ENCODE measurements at places on chromosomes 12 and 14.

- no peak for DNase-seq
Observed at GRCh38 chr14:79248126-79248525, 963.2 kb downstream of the DIO2 start.

GRCh38 chr12:47222520-47223030, 142.8 kb upstream of the AMIGO2 start:
- no peak for DNase-seq

DNA sequence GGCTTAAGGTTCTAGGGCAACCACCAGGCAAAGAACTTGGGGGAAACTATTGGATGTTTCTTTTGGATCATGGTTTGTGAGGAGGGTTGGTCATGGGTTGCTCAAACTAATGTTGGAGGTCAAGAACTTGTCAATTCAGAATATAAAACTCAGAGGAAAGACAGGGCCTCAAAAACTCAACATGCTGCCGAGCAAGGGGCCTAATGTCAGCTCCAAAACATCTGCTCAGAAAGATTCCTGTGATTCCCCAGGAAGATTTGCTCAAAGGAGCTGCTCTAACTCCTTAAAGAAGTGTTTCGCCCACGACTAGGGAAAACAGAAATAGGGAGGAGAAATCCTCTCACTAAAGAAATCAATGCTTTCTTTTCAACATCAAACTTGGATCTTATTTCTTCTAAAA, 3.7 kb upstream of the IGF1 start:
- no peak for DNase-seq

DNA sequence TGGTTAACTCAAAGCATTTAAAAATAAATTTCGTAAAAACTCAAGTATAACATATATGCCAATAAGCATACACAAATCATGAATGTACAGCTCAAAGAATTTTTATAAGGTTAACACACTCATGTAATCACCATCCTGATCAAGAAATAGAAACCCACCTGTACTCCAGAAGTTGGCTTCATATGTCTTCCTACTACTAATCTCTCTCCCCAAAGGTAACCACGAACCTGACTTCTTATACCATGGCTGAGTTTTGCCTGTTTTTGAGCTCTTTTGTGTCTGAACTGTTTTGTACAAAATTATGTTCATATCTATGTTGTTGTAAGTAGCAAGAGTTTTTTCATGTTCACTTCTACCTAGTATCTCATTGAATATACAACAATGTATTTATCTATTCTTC, 18.7 kb downstream of the DUSP16 start:
- DNase-seq = no peak

DNA sequence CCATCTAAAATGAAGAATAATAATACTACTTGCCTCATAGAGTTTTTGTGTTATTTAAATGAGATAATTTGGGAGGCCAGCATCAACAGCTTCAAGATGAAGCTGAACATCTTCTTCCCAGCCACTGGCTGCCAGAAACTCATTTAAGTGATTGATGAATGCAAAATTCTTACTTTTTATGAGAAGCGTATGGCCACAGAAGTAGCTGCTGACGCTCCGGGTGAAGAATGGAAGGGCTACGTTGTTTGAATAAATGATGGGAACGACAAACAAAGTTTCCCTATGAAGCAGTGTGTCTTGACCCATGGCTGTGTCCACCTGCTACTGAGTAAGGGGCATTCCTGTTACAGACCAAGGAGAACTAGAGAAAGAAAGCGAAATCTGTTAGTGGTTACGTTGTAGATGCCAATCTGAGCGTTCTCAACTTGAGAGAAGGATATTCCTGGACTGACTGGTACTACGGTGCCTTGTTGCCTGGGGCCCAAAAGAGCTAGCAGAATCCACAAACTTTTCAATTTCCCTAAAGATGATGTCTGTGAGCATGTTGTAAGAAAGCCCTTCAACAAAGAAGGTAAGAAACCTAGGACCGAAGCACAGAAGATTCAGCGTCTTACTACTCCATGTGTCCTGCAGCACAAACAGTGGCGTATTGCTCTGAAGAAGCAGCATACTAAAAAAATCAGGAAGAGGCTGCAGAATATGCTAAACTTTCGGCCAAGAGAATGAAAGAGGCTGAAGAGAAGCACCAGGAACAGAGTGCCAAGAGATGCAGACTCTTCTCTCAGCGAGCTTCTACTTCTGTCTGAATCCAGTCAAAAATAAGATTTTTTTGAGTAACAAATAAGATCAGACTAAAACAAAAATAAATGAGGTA, 100.0 kb upstream of the LRIG3 start:
- no peak for DNase-seq

DNA sequence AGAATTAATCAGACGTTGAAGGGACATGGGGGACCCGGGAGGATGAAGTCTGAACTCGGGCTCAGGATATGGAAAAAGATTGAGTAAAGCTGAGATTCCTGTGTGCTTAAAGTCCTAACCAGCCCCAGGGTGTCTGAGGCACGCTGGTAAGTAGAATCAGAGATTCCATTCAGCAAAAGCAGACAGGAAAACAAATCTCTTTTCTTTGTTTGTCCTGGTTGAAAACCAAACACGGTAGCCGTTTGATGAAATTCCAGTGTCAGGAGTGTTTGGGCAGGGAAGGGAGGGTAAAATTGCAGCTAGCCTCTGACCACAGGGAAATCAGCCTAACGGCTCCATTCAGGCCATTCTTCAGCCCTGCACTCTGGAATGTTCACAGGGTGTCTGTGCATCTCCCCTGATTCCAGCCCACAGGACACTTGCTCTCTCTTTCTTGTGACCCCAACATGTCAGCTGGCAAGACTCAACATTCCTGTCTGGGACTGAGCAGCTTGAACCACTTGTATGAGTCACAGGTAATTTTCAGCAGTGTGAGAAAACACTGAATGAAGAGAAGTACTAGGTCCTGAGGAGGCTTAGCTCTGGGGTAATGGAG, 31.0 kb downstream of the NINJ2 start:
- DNase-seq = no peak

DNA sequence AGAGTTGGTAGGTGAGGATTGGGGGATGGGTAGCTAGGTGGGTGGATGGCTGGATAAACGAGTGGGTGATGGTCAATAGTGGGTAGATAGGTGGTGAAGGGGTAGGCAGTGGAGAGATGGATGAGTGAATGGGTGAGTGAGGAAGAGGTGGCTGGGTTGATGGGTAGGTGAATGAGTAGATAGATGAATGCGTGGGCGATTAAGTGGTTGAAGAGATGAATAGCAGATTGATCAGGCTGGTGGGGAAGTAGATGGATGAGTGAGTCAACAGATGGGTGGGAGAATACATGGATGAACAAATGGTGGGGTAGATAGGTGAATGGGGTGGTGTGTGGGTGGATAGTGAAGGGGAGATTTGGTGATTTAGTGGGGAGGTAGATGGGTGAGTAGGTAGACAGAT, 51.1 kb downstream of the SYNE3 start:
- no peak for DNase-seq

GRCh38 chr14:39841088-39841487, 408.9 kb upstream of the FBXO33 start:
- DNase-seq = no peak

DNA sequence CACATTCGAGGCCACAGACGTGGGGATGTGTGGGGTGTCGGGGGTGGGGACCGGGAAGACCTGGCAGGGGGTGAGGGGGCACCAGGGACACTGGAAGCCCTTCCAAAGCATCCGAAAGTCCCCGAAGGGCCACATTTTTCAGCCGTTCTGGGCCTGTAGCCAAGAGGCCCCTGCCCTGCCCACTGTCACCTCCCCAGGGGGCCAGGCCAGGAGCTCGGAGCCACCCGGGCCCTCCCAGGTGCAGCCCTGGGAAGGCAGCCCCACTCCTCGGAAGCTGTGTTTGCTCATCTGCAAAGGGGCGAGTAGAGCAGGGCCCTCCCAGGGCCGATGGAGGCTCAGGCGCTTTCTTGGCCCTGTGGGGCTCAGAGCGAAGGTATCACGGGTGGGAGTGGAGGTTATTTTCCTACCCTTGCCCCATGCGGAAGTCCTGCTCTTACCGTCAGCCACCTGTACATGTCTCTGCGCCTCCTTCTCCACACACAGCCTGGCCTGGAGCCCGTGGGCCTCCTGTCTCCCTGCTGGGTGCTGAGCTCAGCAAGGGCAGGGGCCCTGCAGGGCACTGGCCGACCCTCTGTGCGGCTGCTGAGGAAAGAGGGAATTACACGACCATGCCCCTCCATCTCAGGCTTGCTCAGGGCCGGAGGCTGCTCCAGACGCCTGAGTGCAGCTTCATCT, 27.2 kb downstream of the NOC4L start:
- no peak for DNase-seq

- no peak for DNase-seq
Observed at GRCh38 chr12:52350786-52351185, 16.5 kb downstream of the KRT85 start.

DNA sequence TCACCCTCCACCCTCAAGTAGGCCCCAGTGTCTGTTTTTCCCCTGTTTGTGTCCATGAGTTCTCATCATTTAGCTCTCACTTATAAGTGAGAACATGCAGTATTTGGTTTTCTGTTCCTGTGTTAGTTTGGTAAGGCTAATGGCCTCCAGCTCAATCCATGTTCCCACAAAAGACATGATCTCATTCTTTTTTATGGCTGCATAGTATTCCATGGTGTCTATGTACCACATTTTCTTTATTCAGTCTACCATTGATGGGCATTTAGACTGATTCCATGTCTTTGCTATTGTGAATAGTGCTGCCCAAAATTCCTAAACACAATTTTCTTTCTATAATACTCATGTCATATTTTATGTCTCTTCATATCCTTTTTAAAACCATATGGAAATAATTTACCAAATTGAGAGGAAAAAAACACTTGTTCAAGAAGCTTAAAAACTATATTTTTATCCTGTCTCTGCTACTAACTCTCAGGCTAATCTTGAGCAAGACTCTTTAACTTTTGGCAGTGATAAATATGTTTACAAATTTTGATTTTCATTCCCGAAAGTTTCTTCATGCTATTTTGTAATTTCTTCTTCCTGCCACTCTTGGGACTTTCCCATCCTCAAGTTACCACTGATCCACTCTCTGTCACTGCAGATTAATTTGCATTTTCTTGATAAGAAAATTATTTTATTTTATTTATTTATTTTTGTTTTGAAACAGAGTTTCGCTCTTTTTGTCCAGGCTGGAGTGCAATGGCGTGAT, 28.0 kb upstream of the OSBPL8 start:
- DNase-seq = no peak

DNA sequence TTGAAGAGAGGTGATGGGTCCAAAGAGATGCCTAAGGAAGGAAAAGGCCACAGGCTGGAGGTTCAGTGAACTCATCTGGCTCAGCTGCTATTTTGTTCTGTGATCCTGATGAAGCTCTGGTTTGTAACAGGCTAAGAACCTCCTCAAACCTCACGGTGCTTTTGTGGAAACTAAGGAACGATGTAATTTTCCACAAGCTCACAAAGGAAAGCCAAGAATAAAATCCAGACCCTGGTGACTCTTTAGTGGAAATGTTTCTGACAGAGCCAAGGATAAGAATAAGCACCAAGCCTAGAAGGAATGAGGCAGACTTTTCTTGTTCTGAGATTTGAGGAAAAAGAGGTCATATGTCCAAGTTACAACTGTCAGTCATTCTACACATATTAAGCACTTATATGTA, 93.6 kb downstream of the SLC24A4 start:
- DNase-seq = no peak
